Ureter (tissue), 1 donor: ENCODE measurements at places on chromosomes 6 and 20. TPM values are rescaled to one million over a fixed set of nuclear protein-coding genes. Genes with fewer than 3 reads are reported as not detected.

DNA sequence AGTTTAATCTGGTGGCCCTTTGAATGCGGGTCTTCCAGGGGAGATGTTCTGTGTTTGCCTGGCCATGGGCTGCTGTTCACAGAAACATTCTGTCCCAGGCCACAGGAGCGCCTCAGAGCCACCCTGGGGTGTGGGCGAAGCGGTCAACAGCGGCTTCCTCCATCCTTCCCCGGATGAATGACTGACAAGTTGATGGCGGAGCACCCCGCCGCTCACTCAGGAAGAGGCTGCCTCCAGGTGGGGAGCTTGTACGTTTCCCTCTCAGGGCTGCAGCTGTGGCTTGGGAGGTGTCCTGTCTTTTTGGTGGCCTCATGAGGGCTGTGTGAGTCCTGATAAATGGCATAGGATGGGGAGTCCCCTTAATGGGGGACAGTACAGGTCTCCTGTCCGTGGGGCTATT is 178.4 kb downstream of the NRN1 start:
- no peak for DNase-seq

DNA sequence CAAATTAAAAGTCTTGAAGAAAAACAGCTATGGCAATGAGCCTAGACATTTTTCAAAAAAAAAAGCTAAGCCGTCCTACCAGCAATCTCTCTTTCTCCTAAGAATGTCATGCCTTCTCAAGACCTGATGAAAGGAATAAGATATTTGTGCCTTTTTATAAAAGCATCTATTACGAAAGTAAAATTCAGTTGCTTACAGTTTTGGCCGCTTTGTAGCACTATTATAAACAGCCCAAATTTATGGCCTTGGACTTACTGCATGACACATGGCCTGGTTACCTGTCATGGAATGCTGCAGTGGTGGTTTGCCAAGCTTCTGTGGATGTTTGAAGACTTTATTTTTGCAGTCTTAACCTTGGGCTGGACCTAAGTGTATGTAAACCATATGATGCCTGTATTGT is 22.2 kb upstream of the VAPB start:
- no peak for DNase-seq

GRCh38 chr20:51535674-51536073 is 6.8 kb downstream of the NFATC2 start:
- DNase-seq: no peak

The TBX18 gene
- 84.1 TPM for total RNA-seq

The PI3 gene
- 1.7 TPM for total RNA-seq

GRCh38 chr6:71114544-71114943 is 157.7 kb upstream of the B3GAT2 start:
- no peak for DNase-seq

The BANF2 gene
- total RNA-seq: not detected

DNA sequence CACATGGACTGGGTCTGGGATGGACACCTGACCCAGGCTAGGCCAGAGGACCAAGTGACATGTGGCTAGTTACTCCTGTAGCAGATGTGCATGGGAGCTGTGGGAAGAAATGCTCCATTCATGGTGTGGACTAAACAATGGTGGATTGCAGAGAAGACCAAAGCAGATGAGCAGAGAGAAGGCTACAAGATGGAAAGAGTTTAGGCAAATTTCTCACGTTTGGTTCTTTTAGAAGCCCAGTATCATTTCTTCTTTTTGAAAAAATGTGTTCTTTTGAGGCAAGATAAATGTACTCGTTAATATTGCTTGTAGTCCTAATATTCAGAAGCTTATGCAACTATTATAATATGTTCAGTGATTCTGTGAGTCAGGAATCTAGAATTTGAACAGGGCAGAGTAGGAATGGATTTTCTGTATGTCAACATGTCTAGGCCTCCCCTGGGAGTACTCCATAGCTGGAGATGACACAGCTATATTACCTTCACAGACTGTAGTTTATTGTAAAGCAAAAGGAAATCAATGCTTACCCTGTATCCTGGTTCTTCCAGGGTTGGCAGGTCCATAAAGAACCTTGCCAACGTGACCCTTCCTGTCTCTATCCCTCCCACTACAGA is 2.3 kb upstream of the BTN2A1 start:
- no peak for DNase-seq

GRCh38 chr20:62702895-62703852 is 5.5 kb upstream of the NTSR1 start:
- DNase-seq: no peak

- DNase-seq: no peak
Measured at GRCh38 chr6:163554663-163555062, 140.1 kb downstream of the QKI start.

The LIN28B gene
- not detected for total RNA-seq

The FAM229B gene
- total RNA-seq: 17.8 TPM

DNA sequence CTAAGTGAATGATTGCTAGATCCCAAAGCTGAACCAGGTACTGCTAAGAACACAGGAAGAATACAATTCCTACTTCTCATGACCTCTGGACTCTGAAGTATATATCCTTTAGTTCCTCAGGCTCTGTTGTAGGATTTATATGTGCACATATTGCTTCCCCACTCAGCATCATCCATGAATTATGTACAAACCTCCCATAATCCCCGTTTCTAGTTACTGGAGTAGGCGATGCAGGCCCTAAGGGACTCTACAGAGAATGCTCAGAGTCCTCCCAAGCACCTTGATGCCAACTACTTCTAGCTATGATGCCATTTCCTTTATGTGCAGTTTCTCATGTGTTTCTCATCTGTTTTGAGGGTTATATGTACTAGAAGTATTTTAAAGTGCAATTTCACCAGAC is 154.9 kb upstream of the EPHA7 start:
- no peak for DNase-seq

The OR2B6 gene
- total RNA-seq: not detected

DNA sequence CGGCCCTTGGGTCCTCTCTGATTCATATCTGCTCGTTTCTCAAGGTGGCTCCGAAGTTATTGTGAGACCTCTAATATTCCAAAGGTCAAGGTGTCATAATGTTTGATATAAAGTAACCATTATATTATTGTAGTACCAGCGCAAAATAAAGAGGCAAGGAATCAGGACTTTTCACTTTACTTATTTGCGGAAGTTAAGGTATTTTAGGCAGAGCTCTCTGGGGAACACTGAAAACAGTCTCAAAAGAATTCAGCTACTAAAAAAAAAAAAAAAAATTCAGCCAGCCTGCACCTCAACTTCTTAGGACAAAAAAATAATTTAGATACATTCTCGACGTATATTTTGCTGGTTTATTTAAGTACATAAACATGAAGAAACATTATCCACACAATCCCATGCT is 2.4 kb downstream of the OSER1 start:
- no peak for DNase-seq

DNA sequence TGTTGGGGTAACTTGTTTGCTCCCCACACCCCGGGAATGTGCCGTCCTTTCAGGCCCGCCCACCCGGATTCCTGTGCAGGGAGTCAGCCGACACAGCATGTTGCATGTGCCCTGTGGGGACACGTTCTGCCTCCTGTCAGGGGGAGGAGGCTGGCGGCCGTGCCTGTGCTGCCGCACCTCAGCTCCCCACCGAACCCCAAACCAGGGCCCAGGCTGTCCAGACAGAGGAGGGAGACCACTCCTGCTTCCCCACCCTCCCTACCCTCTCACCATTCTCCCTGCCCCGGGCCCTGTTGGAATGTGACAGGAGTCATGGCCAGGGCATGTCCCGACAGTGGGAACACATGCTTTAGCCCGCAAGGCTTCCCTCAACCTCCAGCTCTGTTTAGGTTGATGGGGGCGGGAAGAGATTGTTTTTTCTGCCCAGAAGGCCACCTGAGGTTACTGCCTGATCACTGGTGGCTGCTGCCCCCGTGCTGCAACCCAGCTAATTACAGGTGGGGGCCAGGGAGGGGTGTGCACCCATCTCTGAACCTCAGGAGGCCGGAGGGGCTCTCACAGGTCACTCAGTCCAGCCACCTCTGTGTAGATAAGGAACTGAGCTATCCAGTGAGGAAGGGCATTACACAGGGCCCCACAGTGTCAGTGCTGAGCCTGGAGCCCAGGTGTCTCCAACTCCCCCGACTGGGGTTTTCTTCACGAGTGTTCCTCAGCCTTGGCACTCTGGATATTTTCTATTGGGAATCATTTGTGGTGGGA is 13.6 kb downstream of the LRRC73 start:
- peak; percentile 70 for DNase-seq

GRCh38 chr6:14212020-14212419 is 94.4 kb downstream of the CD83 start:
- DNase-seq: no peak

The HLA-DOB gene
- 1.9 TPM for total RNA-seq

GRCh38 chr6:19298421-19298820 is 538.7 kb upstream of the ID4 start:
- no peak for DNase-seq

GRCh38 chr20:46946181-46946624 is 51.6 kb downstream of the EYA2 start:
- no peak for DNase-seq

GRCh38 chr6:26233649-26234420 is 131.2 kb upstream of the BTN3A2 start:
- DNase-seq: no peak

- no peak for DNase-seq
Measured at GRCh38 chr20:54598352-54598751, 123.0 kb downstream of the DOK5 start.
